ENCODE measurements at places on chromosomes 6 and 20.

- no peak for DNase-seq
These were observed 68.8 kb upstream of the NNAT start for GRCh38 chr20:37452236-37452635.

GRCh38 chr6:142732790-142733189 is 212.2 kb downstream of the HIVEP2 start:
- DNase-seq, result no peak

DNA sequence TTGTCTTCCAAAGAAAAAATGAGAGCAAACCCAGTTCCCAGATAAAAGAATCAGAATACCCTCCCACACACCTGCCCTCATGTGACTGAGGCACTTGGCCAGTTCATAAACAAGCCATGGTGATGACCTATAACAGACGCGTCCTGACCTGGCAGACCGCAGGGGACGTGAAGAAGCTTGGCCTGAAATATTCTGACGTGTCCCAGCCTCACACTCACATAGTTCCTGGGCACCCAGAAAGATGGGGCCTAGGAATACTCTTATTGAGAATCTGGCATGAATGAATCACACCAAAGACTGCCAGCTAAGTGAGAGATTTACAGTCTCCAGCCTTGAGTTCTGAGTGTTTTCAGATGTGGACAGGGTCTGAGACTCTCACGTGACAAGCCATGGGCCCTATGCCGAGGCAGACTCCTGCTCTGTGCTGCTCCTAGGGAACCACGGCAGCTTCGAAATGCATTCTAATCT is 17.2 kb upstream of the MAP3K4 start:
- no peak for DNase-seq

GRCh38 chr6:154767003-154767723 is 33.9 kb downstream of the SCAF8 start:
- no peak for DNase-seq

DNA sequence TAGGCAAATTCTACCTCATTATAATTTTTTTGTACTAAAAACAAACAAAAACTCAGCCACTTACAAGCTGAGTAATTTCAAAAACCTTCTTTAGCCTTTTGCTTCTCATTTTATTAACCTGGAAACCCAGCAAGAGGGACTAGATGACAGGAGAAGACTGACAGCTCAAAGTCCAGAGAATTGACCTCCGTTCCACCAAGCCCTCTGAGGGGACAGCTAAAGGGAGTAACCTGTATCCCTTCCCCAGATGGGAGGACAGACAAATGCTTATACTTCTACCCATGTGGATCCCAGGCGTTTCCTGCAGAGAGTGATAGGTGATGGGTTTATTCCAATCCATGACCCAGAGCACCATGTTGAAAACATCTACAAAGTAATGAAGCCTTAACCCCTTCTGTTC is 18.5 kb upstream of the MTRES1 start:
- no peak for DNase-seq

GRCh38 chr20:17463711-17464110 is 67.5 kb downstream of the BFSP1 start:
- no peak for DNase-seq

DNA sequence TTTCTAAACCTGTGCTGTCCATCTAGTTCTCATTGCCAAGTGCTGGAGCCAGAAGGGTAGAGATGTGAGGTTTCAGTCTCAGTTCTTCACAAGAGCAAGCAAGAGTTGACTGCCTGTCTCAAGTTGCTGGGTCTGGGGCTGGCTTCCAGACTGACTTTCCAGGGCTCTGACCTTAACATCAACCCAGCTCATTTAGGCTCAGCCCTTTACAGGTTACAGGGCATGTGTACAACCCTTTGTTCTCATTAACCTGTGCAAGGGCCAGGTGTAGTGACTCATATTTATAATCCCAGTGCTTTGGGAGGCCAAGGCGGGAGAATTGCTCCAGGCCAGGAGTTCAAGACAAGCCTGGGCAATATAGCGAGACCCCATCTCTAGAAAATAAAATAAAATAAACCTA is 30.6 kb downstream of the FITM2 start:
- DNase-seq, result no peak

DNA sequence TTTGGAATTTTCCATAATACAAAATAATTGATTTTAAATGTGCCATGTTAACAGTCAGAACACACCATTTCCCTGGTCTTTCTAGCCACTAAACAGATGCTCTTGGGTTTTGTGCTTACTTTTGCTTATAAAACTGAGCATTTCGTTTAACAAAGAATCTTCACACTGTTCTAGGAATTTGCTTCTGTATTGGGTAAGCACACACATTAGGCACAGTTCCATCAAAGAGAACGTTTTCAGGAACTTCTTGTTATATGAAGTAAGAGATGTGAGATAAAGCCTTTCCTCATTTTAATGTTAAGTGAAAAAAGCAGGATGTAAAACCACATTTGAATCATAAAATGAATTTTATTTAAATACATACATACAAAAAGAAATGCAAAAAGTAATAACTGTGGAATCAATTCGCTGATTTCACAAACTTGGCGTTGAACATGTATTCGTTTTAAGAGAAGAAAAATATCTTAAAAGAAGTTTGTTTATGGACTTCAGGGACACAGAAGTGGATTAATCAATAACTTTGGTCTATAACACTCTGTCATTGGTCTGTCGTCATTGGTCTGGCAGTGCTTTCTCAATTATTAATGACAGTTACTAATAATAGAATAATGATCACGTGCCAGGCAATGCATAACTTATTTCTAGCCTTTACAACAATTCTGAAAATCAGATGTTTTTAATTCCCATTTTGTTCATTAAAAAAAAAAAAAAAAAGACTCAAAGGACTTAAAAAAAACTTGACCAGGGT is 199.9 kb upstream of the PRDM1 start:
- no peak for DNase-seq

GRCh38 chr6:36544228-36544627 is 3.1 kb downstream of the STK38 start:
- DNase-seq, result no peak

- no peak for DNase-seq
These were observed 1242.1 kb downstream of the HACE1 start for GRCh38 chr6:103617642-103618041.

GRCh38 chr20:21622097-21622857 is 83.2 kb upstream of the PAX1 start:
- no peak for DNase-seq

DNA sequence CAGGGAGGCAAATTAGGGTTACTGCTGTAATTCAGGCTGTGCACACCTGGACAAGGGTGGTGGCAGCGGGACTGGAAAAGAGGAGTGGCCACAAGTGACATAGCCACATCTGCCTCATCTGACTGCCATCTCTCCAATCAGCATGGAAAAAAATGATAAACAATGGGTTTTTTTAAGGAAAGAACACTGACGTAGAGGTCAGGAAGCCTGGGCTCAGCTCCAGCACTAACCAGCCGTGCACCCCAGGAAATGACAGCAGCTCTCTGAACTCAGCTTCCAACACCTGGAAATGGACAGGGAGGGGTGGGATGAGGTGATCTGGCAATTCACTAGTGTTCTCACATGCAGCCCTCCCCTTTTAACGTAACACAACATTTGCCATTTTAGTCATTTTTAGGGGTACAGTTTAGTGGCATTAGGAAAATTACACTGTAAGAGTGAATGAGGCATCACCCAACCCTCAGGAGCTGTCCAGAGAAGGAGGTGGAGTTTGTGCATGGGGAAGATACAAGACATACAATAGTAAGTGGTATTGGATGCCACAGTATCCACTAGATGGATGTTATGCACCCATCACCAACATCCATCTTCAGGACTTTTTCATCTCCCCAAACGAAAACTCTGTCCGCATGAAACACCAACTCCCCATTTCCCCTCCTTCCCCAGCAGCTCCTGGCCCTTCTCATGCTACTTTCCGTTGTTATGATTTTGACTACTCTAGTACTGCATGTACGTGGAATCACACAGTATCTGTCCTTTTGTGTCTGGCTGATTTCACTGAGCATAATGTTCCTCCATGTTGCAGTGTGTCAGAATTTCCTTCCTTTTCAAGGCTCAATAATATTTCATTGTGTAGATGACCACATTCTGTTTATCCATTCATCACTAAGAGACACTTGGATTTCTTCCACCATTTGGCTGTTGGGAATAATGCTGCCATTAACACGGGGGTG is 215.5 kb upstream of the ECI2 start:
- DNase-seq, result no peak

GRCh38 chr20:46394872-46395760 is 11.3 kb downstream of the ELMO2 start:
- DNase-seq, result no peak

DNA sequence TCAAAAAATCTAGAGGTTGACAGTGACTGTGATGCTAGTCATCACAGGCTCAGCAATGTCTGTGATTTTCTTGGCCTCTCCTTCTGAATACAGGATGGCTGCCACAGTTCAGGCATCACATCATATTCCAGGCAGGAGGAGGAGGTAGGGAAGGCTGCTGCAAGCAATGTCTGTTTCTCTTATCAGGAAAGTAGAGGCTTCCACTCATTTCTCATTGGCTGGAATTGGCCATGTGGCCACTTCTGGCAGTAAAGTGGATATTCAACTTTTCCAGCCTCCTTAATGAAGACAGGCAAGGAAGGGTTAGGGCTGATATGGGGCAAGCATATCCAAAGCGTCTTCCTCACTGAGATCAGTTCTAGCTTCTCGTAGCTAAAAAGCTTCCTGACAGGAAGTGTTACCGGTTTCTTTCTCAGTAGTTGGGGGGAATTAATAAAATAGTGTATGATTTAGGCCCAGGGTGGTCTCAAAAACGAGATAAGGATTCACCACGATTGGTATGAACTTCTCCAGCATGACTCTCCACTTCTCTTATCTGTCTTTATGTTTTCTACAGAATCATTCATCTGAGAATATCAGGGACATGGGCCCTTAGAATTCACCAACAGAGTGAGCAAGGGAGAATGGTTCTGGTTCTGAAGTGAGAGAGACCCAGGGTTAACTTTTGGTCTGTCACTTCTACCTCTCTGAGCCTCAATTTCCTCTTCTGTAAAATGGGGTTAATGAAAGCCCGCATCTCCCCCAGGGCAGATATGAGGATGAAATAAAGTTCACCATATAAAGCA is 32.7 kb upstream of the PSMF1 start:
- DNase-seq, result no peak

DNA sequence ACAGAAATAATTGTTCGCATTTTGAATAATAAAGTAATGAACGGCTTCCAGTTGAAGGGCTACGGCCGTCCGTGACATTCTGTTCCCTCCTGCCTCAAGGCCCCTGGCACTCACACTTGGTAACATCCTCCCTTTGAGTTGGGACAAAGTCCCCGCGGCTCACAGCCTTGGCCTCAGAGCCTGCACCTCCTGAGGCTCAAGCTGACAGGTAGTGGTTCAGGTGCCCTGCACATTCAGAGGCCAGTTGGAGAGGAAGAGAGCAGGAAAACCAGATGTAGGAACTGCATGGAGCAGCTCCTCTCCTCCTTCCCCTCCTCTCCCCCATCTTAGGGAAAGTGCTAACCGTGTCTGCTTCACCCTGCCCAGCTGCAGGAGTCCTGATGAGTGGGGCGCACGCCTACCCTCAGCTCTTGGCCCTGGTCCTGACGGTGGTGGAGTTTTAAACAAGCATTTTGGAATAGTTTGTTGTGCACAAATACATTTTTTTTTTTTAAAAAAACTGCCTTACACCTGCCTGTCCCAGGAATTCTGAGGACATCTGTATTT is 393.1 kb downstream of the SMOC2 start:
- DNase-seq, result no peak

DNA sequence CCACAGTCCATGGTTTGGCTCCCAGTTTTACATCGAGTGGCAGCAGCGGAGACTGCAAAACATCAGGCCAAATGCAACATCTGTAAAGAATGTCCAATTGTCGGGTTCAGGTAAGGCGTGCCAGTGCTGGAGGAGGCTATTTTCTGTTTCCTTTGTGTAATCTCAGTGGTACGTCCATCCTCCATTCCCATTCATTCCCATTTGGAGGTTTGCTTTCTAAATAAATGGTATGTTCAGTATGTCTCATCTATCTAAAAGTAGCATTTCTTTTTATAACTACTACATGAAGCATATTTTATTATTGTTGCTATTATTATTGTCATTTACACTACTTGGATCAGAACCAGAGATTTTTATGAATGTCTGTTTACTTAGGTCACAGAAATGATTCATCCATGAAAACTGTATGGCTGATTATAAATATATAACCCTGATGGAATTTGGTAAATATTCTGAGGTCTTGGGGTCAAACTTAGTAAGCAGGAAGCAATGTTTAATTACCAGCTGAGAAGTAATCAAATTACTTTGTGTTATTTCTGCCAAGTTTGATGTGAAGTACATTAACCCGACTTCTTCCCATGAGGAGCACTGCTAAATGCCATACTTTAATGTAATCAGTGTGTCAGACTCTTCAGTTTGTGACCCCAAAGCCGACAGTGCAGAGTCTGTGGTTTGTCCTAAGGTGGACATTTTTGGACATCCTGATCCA is 512.9 kb downstream of the UTRN start:
- no peak for DNase-seq

DNA sequence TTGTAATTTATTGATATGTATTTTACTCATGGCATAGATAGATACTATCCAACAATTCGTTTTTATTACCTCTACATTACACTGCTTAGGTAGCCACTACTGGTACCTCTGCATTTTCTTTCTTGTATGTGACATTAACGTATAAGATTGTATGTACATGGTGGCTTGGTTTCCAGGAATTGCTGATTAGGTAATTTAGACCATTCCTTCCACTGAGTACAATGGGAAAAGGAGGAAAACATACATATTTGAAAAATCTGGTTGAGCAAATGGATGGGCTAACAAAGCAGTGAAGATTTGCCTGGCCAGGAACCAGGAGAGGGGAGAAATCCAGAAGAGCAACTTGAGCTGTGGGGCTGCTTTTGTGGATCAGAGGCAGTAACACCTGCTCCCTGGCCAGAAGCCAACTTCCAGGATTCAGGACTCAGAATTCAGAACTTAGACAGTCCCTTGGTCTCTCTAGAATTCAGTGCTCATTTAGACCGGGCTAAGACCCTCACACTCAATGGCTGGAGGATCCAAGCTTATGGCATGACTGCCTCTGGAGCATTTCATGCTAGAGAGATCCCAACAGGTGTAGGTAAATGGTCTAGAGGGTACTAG is 17.9 kb upstream of the MICB start:
- no peak for DNase-seq

DNA sequence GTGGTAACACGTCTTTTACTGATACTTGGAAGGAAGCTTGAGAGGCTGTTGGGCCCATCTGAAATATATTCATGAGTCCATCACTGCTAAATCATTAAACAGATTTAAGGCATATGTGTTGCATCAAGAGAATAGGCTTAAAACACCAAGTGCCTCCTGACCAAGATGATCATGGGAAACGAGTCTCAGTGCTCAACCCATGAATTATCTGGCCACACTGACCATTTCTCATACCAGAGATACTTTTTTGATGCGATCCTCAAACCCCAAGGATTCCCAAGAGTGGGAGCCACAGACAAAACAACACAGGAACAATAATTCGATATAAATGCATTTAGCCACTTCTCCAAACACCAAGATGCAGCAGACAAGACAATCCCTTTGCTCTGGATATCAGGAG is 17.2 kb downstream of the HEY2 start:
- no peak for DNase-seq

- no peak for DNase-seq
These were observed 81.3 kb upstream of the BMP2 start for GRCh38 chr20:6686171-6686570.

- DNase-seq, result no peak
These were observed 378.7 kb upstream of the HSF2 start for GRCh38 chr6:122020588-122021264.
